ENCODE measurements at places on chromosomes 16 and 17.
A peak's percentile ranks its signal among the peaks of the same experiment; 100 is the strongest.

GRCh38 chr17:77636835-77637817 lies 321.4 kb upstream of the TNRC6C start:
- DNase-seq, result no peak

- no peak for DNase-seq
These were observed 139.5 kb downstream of the CYLD start for GRCh38 chr16:50881331-50881830.

GRCh38 chr16:48194828-48195556 lies 39.2 kb upstream of the ABCC12 start:
- peak; percentile 32 for DNase-seq

GRCh38 chr16:49278567-49278827 lies 3.1 kb downstream of the CBLN1 start:
- no peak for DNase-seq

- no peak for DNase-seq
These were observed 5.1 kb downstream of the PLCG2 start for GRCh38 chr16:81784072-81784795.

DNA sequence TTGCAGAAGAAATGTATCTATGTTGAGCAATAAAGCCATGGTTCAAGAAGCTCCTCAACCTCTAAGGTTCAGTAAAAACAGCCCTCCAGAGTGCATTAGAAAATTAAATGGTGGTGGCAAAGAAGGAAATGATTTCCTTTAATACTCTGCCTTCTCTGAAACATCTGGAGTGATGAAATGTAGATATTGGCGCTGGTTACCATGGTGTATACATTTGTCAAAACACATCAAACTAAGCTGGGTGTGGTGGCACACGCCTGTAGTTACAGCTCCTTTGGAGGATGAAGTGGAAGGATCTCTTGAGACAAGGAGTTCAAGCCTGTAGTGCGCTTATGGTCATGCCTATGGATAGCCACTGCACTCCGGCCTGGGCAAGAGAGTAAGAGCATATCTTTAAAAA lies 6.0 kb downstream of the CAPNS2 start:
- no peak for DNase-seq

GRCh38 chr16:85624646-85625045 lies 11.5 kb downstream of the GSE1 start:
- no peak for DNase-seq

GRCh38 chr17:22469101-22469880 lies 777.0 kb downstream of the KCNJ18 start:
- DNase-seq, result no peak

- DNase-seq, result no peak
These were observed 177.6 kb upstream of the AXIN2 start for GRCh38 chr17:65739034-65739433.

DNA sequence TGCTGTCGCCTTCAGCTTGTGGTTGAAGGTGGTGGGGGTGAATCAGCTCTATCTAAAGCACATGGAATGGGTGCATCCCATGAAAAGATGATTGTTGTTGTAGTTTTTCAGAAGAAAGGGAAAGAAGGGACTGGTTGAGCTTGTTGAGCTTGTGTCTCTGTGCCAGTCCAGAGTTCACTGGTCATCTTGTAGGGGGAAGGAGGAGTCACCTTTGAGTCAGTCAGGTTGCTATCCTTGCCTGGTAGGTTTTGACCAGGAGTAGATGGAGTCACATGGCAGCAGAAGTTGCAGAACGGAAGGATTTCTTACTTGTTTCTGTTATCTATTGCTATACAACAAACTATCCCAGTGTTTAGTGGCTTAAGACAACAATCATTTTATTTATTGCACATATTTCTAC lies 73.3 kb downstream of the PLCG2 start:
- DNase-seq, result no peak

DNA sequence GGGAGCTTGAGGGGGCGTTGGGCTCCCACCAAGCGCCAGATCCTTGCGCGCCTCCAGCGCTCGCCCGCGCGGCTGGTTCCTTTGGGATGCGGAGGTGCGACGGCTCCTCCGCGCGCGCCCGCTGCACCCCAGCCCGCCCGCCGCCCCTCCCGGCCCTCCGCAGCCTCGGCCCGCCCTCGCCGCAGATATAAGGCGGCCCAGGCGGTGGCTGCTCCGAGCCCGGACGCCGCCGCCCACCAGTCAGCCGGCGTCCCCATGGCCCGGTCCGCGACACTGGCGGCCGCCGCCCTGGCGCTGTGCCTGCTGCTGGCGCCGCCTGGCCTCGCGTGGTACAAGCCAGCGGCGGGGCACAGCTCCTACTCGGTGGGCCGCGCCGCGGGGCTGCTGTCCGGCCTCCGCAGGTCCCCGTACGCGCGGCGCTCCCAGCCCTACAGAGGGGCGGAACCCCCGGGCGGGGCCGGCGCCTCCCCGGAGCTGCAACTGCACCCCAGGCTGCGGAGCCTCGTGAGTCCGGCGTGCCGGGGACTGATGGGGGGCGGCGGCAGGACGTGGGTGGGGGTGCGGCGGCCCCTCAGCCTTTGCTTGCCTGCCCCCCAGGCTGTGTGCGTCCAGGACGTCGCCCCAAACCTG lies at the start of gene NPB:
Gene NPB (plus strand): TSS at position 216 of the 630 bp plus-strand sequence. CDS start 40 bp downstream, at position 256.
- peak; percentile 23 for DNase-seq

DNA sequence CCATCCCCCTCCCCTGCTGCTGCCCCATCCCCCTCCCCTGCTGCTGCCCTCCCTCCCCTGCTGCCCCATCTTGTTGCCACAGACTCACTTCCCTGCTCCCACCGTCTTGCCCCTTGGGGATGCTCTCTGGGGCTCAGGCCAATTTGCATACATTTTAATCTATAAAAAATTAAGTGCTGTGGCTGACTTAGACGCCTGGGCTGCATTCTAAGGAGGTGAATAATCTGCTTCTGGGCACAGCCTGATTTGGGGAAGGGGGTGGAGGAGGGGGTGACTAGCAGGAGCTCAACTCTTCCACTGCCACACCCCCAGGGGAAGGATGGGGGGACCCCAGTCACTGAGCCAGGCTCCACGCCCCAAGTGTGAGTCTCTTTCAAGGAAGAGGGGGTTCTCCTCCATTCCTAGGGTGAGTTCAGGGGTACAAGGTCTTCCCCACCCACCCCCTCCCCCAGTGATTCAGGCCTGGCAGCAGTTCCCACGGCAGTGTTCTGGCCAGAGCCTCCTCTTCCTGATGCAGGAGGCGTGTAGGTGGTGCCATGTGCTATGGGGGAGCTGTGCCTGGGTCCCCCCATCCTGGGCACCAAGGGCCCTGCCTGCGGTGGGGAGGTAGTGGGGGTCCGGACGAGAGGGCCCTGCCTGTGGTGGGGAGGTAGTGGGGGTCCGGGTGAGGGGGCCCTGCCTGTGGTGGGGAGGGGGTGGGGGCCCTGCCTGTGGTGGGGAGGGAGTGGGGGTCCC lies 5.0 kb downstream of the DPH1 start:
- DNase-seq, result peak; percentile 93

GRCh38 chr17:78144147-78144719 lies 2.0 kb upstream of the C17orf99 start:
- peak; percentile 87 for DNase-seq

DNA sequence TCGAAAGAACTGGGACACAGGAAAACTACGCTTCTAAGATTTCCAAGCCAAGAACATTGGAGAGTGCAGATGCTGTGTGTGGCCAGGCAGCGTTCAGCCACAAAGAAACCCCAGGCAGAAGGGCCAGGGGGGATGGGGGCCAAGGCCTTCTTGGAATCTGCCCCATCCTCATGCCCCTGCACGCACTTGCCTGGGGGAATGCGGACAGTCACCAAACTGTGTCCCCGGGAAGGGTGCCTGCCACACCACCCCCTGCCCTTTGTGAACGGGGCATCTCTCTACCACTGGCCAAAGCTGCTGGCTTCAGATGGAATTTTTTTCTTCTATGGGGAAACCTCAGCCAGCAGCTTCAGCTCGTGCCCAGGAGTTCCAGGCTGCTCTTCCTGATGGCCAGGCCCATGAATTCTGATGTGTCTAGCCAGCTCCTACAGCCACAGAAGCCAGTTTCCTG lies 32.0 kb upstream of the DNAH17 start:
- no peak for DNase-seq

GRCh38 chr16:87218281-87219055 lies 98.7 kb downstream of the C16orf95 start:
- DNase-seq, result no peak

DNA sequence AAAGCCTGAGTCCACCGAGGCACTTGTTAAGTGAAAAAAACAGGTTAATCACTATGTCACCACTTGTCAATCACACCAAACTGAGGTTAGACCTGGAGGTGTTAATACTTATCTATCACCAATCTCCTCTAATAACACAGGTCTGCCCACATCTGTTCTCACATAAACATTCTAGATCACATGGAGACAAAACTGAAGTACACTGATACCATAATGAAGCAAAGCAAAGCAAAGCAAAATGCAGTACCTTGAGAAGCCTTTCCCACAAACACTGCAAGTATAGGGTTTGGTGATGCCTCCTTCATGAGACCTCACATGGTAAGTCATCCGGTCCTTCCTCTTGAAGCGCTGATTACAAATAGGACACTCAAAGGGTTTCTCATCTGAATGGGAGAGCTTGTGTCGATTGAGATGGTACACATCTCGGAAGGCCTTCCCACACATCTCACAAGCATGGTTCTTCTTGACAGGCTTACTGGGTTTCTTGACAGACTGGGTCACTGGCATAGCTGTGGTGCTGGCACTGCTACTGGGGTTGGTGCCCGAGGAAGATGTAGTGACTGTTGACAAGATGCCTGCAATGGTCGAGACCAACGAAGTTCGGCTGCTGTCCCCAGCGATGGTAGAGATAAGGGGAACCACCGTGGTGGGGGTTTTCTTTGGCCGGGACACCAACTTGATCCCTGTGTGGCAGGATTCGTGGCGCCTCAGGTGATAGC lies 5.4 kb downstream of the VEZF1 start:
- DNase-seq, result no peak

- no peak for DNase-seq
These were observed 2.9 kb downstream of the CDIP1 start for GRCh38 chr16:4535627-4536108.

GRCh38 chr16:54442864-54443263 lies 156.3 kb upstream of the IRX3 start:
- no peak for DNase-seq

DNA sequence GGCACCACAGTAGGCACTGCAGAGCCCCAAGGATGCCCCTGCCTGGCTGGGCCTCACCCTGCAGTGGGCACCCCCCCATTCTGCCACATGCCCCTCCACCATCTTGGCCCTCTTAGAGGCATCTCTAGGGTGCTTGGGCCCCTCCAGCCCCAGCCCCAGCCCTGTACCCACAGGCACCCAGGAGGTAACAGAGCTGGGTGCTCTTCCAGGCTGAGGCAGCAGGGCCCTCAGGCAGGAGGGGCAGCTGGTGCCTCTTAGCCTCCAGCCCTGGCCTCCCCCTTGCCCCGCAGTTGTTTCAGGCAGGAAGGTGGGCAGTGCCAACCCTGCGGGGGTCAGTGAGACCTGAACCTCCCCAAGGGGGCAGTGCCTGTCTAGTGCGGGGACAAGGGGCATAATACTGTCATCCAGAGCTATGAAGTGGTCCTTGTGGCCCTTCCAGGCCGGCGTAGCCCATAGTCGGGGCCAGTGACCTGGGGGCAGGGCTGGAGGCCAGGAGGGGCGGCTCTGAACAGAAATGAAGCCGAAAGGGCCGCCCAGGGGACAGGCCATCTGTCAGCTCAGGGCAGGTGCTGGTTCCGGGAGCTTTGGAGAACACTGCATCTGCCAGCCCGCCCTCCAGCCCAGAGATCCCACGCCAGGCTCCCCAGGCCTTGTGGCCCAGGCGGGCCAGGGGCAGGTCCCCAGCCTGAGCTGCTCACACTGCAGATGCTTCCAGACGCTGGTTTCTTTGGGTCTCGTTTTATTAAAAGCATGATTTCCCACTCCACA lies 4.9 kb upstream of the AATK start:
- no peak for DNase-seq

GRCh38 chr17:21548236-21548635 lies 144.1 kb upstream of the KCNJ18 start:
- peak; percentile 48 for DNase-seq

DNA sequence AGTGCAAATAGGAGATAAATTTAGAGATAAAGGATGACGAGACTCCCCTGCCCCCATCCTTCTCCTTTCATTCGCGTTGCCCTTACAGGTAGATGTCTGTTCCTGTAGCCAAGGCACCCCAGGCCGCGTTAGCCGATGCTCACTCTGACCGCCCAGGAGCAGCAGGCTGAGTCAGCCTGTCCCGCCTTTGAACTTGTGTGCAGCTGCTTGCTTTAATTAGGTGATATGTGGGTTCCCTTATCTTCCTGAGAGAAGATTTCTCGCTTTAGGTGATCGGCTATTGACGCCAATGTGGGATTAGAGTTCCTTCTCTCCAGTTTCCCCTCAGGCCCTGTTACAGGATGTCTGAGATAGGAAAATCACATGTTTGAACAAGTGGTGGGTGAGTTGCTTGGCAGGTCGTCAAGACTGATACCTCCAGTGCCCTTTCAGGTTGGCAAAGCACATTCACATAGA lies 119.5 kb downstream of the MSI2 start:
- DNase-seq, result no peak

DNA sequence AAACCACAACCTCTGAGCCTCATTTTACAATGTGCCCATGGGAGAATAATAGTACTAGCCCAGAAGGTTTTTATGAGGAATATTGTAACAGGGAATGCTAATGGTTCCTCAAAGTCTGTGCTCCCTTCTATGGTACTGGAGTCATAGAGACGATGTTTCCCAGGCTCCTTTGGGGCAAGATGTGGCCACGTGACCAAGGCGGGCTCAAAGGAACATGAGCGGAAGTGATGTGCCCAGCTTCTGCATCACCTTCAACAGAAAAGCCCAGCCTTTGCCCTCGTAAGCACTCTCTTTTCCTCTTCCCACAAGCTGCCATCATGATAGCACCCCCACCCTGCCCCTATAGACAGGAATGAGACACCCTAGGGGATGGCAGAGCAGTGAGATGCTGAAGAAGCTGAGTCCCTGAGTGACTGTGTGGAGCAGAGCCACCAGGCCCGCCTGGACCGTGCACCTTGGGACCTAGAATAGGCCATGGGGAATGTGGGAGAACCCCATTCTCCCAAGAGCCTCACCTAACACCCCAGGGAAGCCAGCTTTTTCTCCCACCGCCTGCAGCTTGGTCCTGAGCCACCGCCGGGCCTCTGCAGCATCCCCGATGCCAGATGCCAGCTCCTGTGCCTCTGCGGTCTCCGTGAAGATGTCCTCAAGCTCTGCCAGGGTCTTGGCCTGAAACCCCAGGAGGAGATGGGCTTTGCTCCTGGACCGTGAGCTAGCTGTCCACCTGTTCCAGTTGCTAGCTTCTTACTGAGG lies 22.2 kb upstream of the PIK3R6 start:
- DNase-seq, result no peak

DNA sequence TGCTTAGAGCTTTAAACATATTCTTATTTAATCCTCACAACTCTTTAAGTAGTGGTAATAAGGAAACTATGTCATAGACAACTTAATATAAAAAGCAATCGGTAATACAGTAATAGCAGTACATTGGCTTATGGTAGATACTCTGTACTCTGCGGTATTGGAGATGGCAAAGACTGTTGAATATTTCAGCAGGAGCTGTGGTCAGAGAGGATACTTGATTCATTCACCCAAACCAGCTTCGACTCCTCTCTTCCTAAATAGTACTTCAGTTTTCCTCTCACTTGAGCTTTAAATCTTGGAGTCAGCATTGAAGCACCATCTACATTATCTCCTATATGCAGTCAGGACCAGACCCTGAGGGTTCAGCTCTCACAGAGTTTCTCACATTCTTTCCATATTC lies 169.3 kb downstream of the CYB561 start:
- no peak for DNase-seq

- DNase-seq, result no peak
These were observed 119.5 kb downstream of the PMP22 start for GRCh38 chr17:15145621-15146020.

Measured in EL (cell line).